Airway epithelial cell (primary cell): ENCODE measurements at places on chromosomes 2 and 18. TPM values are rescaled to one million over a fixed set of nuclear protein-coding genes. Genes with fewer than 3 reads are reported as not detected.

IGFBP5 gene
- total RNA-seq = 1.3 and 5.6 TPM in 2 replicates

IL18RAP gene
- total RNA-seq = not detected in 2 replicates

TEKT4 gene
- not detected in 2 replicates for total RNA-seq

CXCR1 gene
- total RNA-seq = not detected in 2 replicates

ERMN gene
- not detected in 2 replicates for total RNA-seq

LGALSL gene
- total RNA-seq = 26.9 and 50.7 TPM in 2 replicates

SERPINB13 gene
- total RNA-seq = 44.9 and 63.0 TPM in 2 replicates

FOXD4L1 gene
- 0.05 TPM in 1 of 2 replicates, not detected in the other for total RNA-seq
